Left colon (tissue), 2 donors: ENCODE measurements at places on chromosomes 5 and 9. TPM values are rescaled to one million over a fixed set of nuclear protein-coding genes. Genes with fewer than 3 reads are reported as not detected.
A peak's percentile ranks its signal among the peaks of the same experiment; 100 is the strongest.

Gene NHP2
- total RNA-seq, result 63.9 TPM

DNA sequence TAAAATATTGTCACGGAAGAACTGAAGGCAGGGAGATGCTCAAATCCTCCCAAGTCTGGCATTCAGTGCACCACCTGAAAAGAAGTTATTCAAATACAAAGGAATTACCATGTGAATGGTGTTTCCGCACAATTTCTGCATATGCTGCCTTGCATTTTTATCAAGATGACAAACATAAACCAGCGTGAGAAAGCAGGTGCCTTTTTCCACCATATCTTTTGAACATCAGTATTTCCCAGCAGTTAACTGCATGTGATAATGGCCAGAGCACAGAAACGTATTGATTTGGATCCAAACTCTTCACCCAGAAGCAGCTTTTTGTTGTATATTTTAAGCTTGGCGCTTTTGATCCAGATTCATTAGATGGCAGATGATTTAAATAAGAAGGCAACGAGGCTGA is 808.0 kb downstream of the TLE1 start:
- DNase-seq, result no peak

GRCh38 chr5:10702911-10703491 is 58.0 kb downstream of the DAP start:
- no peak for DNase-seq

DNA sequence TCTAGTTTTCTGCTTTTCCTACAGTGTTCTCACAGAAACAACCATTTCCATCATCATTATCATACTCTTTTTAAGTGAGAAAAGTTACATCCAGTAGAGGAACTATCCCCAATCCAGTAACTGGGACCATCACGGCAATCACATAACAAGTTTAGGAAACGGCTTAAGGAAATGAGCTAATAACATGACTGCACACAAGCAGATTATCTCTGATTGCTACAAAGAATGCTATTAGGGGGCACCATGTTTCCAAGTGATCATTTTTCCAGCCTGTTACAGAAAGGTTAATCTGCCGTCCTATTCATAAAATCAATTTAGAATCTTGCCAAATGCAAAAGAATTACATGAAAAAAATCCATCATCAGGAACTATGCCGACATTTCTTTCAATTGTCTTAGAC is 94.6 kb downstream of the EFNA5 start:
- DNase-seq, result no peak

Gene EGFL7
- total RNA-seq, result 14.3 TPM

- no peak for DNase-seq
Observed at GRCh38 chr5:113311301-113311700, 123.5 kb downstream of the TSSK1B start.

Gene STPG3
- not detected for total RNA-seq

GRCh38 chr9:108099854-108100253 is 610.3 kb upstream of the KLF4 start:
- no peak for DNase-seq

DNA sequence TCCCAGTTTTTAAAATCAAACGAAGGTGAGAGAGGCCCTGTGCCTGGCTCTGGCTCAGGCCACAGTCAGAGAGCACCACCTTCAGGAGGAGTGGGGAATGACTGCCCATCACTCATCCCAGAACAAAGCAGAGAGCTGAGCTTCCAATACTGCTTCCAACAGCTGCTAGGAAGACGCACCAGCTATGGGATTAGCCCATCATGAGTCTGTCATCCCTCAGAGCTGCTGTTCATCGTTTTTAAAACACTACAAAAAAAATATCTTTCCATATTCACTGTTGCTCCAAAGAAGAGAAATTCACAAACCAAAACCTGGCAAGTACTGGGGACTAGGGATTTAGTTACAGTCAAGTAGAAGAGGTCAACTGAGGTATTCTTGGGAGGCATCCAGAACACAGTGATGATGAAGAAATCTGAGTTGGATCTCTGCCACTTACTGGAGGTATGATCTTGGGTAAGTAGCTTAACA is 102.4 kb downstream of the CDK5RAP2 start:
- DNase-seq, result peak; percentile 45

Gene CBY3
- not detected for total RNA-seq

GRCh38 chr5:80592761-80593160 is 22.7 kb upstream of the ANKRD34B start:
- DNase-seq, result no peak

Gene IRX1
- not detected for total RNA-seq

DNA sequence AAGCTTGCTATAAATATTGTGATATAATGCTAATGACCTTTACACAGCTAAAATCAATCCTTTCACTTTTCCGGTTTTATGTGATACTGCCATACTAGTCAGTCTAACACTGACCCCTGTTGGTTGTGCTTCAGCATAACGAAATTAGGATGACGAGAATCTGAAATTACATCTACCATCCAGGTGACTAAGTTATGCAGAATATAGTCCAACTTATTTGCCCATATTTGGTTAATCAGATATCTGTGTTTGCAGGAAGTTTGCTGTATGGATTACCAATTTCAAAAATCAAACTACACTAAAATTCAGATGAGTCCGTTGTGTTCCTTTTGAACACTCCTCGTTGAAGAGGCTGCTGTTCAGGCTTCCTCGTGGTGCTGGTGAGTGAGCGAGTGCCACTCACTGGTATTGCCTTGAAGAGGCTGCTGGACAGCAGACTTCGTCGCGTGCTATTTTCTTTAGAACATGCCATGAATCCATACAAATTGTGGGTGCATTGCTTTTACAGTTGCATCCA is 32.5 kb downstream of the TENT4A start:
- DNase-seq, result no peak

DNA sequence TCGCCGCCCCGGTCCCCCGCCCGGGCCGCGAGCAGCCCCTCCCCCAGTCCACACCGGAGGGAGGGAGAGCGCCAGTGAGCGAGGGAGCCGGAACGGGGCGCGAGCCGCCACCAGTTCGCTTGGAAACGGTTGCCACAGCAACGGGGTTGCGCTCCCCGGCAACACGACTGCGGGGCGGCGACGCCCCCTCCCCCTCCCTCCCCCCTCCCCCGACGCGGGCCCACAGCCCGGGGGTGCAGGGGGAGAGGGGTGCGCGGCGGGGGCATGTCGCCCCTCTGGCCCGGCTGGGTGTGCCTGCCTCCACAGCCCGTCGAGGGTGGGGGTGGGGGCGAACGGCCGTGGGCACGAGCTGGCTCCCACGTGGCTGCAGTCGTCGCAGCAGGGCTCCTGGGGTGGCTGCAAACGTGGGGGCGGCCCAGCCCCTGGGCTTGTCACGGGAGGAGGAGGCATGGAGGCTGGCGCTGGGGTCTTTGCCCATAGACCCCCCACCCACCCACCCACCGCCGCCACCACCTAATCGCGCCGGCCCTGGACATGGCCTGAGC is 524 bp downstream of the PRR7 start:
- peak; percentile 73 for DNase-seq

DNA sequence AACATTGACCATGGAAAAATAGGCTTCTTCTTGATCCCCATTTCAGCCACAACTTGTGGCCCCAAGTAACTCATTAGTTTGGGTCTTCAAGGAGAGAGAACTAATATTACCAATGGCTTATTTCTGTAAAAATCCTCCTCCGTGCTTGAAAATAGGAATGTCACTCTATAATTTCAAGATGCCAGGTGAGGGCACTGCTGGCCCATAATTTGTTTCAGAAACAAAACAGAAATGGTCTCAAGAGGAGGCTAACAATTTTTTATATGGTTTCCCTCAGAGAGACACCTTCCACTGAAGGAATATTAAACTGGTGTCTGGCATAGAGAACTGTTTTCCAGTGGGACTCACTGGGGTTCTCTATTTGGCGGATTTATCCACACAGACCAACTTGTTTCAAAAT is 437.0 kb upstream of the TRPC7 start:
- no peak for DNase-seq

- no peak for DNase-seq
Observed at GRCh38 chr5:160082614-160083500, 36.4 kb downstream of the PWWP2A start.

- DNase-seq, result no peak
Observed at GRCh38 chr9:22535780-22536179, 89.2 kb downstream of the DMRTA1 start.

GRCh38 chr9:11962327-11962726 is 730.9 kb upstream of the TYRP1 start:
- no peak for DNase-seq

DNA sequence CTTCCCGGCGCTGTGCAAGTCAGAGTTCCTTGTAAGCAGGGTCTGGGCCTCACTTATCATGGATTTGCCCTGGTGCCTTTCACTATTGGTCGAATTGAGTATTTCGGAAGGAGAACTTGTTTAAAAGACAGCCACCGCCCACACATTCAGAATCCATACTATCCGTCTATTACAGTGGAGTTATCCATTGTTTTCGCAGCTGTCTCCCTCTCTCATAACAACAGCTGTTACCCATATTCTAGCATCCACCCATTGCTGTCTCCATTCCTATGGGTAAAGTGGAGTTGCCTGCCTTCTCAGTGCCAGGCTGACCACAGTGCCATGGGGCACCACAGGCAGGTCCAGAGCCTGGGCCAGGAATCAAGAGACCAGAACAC is 20.2 kb downstream of the FAXDC2 start:
- DNase-seq, result no peak

- DNase-seq, result no peak
Observed at GRCh38 chr9:36964791-36965190, 69.3 kb downstream of the PAX5 start.

DNA sequence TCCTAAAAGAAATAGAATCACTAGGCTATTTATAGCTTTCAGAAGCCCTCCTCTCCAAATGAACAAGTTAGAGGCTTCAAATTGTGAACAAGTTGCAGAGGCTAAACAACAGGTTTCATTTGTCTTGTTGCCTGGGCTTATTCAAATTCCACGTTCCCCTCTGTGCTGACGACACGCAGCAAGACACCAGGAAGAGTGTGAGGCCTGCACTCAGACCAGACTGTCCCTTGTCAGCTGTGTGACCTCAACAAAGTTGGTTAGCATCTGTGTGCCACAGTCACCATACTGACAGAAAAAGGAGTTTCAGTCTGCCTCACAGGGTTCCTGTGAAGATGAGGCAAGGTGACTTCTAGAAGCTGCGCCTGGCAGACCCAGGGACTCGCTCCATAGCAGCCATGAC is 22.1 kb upstream of the GABBR2 start:
- DNase-seq, result no peak

GRCh38 chr5:169626779-169627178 is 10.3 kb upstream of the DOCK2 start:
- no peak for DNase-seq

DNA sequence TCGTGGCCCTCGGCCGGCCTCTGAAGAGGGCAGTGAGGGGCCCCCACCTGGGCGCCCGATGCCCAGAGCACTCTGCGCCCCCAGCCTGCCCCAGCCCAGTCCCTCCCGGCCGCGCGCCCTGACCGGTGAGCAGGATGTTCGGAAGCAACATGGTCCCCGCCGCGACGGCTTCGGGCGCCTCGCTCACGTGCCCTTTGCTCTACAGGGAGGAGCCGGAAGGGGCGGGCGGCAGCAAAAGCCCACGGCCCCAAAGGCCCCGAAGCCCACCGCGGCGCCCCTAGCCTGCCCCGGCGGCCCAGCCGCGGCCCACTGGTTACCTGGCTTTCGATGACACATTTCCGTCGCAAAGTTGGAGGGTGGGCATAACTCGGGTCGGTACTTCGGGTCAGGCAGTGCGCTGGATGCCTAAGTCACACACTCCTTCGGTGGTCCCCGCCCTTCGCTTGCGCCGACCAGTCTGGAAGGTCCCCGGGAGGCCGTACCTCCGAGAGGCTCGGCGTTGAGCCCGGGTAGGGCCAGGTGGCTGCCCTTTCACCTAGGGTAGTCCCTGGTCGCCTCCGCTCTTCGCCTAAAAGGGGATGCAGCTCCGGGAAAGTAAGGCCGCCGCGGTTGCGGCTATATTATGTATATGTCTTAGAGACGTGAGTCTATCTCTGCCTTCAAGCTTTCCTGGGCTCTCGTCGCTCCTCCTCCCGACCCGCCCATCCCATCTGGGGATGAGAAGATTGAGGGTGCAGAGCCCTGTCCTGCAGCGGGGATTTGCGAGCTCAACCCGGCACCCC is at the start of the genes AK6, RAD17 and TAF9:
Gene AK6 (minus strand): TSS at position 181 of the 782 bp plus-strand sequence. CDS start 30 bp downstream, at position 151.
Gene RAD17 (plus strand): TSS at position 479 of the 782 bp plus-strand sequence. CDS start 2,391 bp downstream, outside the sequence.
Gene TAF9 (minus strand): TSS at position 181 of the 782 bp plus-strand sequence. CDS start 3,783 bp downstream, outside the sequence.
- DNase-seq, result peak; percentile 95

Gene PAEP
- total RNA-seq, result not detected

DNA sequence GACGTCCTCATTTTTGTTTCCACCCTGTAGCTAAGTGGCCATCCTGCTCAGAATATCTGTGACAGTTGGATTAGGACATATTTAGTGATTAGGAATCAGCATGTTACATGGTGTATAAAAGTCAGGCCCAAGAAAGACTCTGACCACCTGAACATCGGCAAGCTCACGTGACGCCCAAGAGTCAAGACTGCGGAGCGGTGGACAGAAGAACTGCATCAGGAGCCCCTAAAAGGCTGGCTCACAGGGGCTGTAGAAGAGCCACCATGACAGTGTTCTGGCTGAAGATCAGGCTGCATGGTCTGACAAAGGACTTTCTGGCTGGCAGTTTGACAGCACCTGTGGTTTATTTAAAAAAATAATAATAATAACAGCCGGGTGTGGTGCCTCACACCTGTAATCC is 185.3 kb downstream of the AUH start:
- no peak for DNase-seq

- no peak for DNase-seq
Observed at GRCh38 chr9:130302785-130303612, 37.4 kb downstream of the HMCN2 start.

Gene KCNV2
- total RNA-seq, result not detected
